Nephron progenitor cell (in vitro differentiated cells): ENCODE measurements at places on chromosomes 11 and 22.

GRCh38 chr11:28342716-28343115 is 234.5 kb downstream of the METTL15 start:
- no peak for DNase-seq

DNA sequence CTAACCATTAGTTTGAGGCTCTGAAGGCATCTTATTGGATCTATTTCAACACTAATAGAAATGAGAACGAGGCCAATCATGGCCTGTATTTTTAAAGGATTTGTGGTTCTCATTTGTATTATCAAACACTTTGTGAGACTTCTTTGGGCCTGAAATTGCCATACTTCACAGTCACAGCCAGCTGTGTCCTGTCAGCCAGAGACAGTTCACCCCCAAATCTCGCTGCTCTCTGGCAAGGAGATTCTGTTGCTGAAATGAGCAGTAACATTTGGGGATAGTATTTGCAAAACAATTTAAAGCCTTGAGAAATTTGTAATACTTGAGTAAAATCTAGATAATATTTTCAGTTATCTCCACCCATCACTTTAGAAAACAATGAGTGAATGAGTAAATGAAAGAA is 26.9 kb upstream of the TENM4 start:
- no peak for DNase-seq

GRCh38 chr11:119729581-119729927 is 554 bp upstream of the NECTIN1 start:
- DNase-seq = no peak

GRCh38 chr11:57477507-57478189 is 17.3 kb downstream of the RTN4RL2 start:
- no peak for DNase-seq

DNA sequence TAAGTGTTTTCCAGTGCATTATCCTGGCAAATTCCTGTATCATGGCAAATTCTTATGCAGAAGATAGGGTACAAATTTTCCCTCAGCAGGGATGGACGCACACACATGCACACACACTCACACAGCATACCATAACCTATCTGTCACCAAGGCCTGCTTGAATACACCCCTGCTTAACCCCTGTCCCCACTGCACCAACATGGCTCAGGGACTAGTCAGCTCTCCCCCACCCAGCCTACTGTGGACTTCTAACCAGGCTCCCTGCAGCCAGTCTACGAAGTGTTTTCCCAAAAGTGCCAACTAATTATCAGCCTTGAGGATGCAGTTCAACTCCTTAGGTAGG is 63.1 kb downstream of the RAB30 start:
- DNase-seq = no peak

DNA sequence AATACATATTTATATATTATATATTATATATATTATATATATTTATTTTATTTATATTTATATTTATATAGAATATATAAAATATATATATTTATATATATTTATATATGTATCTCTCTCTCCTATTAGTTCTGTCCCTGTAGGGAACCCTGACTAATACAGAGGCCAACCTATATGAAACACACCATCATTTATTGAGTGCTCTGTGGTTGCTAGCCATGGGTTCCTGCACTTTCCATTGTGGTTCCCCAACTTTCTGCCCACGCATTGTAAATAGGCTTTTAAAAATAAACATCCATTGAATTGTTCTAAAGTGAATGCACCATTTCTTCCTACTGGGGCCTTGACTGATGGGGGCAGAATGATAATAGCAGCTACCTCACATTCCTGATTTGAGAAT is 93.8 kb upstream of the SESN3 start:
- DNase-seq = no peak

DNA sequence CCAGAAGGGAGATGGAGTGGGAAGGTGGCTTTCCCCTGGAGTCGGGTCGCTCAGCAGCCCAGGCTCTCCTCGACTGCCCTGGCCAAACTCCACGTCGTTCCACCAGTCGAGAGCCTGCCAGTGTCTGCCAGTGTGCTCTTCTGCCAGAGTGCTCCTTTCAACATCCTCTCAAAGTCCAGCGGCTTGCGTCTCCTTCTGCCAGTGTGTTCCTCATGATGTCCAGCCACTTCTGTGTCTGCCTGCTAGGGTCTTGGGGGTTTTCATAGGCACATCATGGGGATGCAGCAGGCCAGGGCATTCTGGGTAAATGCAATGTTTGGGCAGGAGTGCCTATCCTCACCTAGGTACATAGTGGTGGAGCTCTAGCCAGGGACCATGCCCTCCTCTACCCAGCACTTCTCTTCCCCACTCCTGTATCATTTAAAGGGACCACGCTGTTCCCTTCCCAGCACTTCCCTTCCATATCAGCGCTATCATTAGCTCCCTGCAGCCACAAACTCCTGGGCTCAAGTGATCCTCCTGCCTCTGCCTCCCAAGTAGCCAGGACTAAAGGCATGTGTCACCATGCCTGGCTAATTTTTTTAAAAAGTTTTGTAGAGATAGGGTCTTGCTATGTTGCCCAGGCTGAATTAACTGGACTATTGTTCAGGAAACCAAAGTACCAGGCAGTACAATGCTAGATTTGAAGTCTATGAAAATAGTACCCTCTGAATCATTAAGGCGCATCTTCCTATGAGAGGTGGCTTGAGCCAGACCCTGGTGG is 62.9 kb upstream of the CLDN5 start:
- DNase-seq = no peak

- no peak for DNase-seq
Observed at GRCh38 chr11:133386262-133386661, 146.0 kb downstream of the OPCML start.

DNA sequence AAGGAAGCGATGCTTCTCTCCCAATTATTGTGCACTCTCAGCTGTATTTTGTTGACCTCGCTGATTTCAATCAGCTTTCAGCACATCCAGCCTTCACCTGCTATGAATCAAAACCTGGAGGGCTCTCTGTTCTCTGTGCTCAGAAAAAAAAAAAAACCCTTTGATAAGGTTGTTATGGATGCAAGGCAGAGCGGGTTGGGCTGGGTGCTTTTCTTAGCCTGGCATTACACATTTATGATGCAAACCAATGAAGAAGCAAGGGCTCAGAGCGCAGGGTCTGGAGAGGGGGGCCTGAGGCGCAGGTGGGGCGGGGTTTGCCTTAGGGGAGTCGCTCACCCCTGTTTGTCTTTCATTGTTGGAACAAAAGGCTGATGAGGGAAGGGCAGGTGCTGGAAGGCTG is 86.0 kb upstream of the CADM1 start:
- DNase-seq = no peak

DNA sequence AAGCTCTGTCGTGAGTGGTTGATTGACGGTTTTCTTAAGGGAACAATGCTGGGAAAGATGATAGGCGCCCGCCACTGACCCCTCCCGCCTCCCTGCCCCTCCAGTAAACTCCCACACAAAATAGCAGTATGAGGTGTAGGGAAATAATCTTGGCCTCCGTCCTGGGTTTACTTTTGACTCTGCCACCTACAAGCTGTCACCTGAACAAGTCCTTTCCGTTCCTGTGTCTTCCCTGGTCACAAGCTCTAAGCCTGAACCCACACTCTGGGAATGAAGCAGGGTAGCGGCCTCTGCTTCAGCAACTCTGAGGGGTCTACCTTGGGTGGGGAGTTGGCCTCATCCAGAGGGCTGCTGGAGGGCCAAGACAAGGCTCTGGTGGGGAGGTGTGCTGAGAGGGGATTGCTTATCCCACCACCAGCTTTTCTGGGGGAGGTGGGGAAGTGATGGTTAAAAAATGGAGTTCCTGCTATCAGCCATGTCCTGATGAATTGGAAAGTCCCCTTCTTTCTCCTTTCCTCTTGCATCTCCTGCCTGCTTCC is 87.8 kb downstream of the CEP164 start:
- no peak for DNase-seq

- no peak for DNase-seq
Observed at GRCh38 chr11:35798423-35798822, 135.8 kb downstream of the TRIM44 start.
